Testis (tissue), 5 donors: ENCODE measurements at places on chromosomes 2 and 18. TPM values are rescaled to one million over a fixed set of nuclear protein-coding genes. Genes with fewer than 3 reads are reported as not detected.

- DNase-seq: no peak
Observed at GRCh38 chr18:64332835-64333234, 183.9 kb upstream of the LINC00305 start.

DNA sequence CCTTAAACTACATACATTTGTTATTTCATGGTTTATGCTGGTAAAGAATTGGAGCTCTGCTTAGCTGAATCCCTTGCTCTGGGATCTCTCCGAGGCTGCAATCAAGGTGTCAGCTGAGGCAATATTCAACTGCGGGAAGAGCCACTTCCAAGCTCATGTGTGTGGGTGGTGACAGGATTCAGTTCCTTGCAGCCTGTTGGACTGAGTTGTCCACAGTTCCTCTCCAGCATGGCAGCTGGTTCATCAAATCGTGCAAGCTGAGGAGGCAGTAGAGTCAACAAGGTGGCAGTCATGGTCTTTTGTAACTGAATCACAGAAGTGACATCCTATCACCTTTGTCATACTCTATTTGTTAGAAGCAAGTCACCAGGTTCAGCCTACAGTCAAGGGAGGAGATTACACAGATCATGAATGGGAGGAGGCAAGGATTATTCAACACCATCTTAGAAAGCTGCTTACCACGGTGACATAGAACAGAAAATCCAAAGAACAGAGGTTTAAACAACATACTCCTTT lies 56.9 kb downstream of the CTIF start:
- no peak for DNase-seq

DNA sequence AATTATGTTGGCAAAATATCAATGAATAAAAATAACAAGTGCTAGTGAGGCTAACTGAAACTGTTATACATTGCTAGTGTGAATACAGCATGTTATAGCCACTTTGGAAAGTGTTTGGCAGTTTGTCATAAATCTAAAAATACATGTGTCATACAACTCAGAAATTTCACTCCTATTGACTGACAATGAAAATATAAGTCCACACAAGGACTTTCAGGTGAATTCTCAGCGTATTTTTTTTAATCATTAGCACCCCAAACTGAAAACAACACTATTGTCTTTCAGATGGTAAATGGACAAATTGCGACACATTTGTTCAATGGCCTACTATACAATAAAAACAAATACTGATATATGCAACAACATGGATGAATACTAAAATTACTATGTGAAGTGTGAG lies 884.8 kb downstream of the TRIB2 start:
- no peak for DNase-seq

DNA sequence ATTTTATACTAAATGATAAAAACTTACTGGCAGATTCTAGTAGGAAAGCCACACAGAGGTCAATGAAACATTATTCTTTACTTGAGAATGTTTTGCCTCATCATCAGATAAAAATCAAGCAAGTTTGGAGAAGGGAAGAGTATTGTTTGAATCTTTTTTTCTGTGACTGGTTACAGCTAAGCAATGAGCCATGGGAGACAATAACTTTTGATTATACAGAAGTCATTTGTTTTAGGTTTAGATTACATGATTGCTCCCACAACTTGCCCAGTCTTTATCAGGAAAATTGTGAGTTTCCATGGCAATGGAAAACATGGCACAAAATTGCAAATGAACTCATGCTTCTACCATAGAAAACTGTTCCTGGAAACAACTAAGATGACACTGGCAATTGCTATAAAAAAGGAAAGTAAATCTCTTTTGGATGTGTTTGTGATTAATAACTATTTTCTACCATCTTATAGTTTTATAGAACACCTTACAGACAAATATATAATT lies 476.8 kb downstream of the MBD2 start:
- no peak for DNase-seq

GRCh38 chr2:227684258-227684657 lies 17.7 kb downstream of the SCYGR5 start:
- DNase-seq: no peak

GRCh38 chr18:69596345-69596744 lies 195.7 kb downstream of the DOK6 start:
- DNase-seq: no peak

- no peak for DNase-seq
Observed at GRCh38 chr2:22238967-22239366, 1115.2 kb downstream of the TDRD15 start.

DNA sequence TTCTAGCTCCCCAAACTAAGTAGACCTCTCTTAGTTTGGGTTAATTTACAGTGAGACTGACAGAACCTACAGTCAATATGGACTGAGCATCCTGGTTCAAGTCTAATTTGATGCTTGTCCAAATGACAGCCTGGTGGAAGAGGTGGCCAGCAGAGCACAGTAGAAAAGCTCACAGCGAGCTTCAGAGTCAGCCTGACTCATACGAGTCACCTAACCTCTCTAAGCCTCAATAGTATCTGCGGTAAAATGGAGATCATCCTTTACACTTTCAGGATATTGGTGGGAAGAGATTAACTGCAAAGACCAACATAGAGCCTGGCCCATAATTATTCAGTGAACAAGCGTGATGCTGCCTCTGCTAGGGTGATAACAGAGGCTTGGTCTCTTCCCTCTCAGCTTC lies 54.5 kb downstream of the DOCK10 start:
- DNase-seq: no peak

- DNase-seq: no peak
Observed at GRCh38 chr2:85188852-85189251, 55.7 kb downstream of the TCF7L1 start.

GRCh38 chr2:72995430-72996116 lies 75.9 kb downstream of the SFXN5 start:
- DNase-seq: no peak

RBBP8 gene
- 45.7 TPM for total RNA-seq

ERBB4 gene
- total RNA-seq: 62.7 TPM

KIF5C gene
- 146 TPM for total RNA-seq

NEURL3 gene
- 1.3 TPM for total RNA-seq
